ENCODE measurements at places on chromosomes 6 and 20.

- no peak for DNase-seq
Observed at GRCh38 chr20:9031991-9032390, 36.9 kb upstream of the PLCB4 start.

- DNase-seq: no peak
Observed at GRCh38 chr6:117502580-117502979, 20.1 kb downstream of the DCBLD1 start.

DNA sequence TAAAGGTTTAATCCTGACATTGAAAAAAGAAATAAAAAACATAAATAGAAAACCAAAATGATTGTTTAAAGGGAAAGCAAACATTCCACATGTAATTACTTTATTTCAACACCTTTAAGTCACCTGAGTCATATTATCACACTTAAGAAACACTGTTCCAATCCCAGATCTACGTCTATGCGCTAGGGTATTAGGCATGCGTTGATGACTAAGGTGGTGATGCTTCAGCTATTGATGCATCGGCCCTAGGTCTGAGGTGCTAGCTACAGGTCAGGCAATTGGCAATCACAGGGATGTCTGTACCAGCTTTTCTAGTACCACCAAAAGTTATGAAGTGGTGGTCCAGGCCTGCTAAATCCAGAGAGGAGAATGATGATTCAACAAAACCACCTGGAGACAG, 97.7 kb upstream of the BCLAF1 start:
- no peak for DNase-seq

GRCh38 chr20:34316196-34316814, 13.2 kb upstream of the AHCY start:
- DNase-seq: no peak

DNA sequence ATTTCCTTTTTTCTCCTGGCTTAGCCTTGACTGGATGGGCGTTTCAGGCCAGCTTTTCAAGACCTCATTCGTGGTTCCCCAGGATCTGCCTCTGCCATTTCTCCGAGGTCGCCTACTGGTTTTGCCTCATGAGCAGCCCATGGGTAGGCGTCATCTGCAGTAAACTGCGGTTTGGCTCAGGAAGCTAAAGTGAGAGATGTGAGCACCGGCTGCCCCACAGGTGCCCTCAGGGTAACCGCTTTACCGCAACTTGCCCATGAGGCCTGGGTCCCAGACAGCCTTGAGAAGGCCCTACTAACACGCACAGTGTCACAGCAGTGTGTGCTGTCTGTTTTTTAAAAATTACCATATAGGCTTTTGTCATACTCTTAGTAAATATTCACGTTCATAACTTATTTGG, 53.4 kb upstream of the TBXT start:
- DNase-seq: peak; percentile 10

- no peak for DNase-seq
Observed at GRCh38 chr6:83270971-83271719, 78.0 kb downstream of the RWDD2A start.

- DNase-seq: no peak
Observed at GRCh38 chr6:84027340-84028181, 6.0 kb upstream of the MRAP2 start.

DNA sequence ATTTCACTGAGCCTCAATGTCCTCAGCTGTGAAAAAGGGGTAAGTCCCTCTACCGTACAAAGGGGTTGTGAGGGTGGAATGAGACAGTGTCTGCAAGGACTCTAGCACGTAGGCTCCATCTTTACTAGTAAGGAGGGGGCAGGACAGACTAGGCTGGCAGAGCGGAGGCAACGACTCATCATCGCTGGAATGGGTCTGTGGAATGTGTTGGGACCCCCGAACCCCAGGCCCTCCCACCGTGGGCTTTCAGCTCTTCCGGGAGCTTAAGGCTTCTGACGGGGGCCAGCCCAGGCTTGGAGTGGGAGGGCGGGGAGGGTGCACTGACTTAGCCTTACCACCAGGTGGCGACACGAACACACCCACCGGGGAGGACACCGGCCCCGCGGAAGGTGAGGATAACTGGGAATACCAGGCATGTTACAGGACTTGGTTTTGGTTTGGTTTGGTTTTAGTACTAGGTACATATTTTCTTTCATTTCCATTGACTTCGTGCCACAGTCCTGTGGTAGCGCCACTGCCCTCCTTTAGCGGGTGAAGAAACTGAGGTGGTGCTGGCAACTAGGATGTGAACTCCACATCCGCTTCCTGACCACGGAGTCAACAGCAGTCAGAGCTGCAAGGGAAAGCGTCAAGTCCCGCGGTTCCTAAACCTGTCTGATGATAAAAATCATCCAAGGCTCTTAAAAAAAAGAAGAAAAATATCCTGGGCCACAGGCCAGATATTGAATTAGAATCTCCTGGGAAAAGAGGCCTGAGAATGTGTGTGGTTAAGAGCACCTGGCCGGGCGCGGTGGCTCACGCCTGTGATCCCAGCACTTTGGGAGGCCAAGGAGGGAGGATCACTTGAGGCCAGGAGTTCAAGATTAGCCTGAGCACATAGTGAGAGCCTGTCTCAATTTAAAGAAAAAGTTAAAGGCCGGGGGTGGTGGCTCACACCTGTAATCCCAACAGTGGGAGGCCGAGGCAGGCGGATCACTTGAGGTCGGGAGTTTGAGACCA, 10.3 kb upstream of the TULP1 start:
- DNase-seq: peak; percentile 49

DNA sequence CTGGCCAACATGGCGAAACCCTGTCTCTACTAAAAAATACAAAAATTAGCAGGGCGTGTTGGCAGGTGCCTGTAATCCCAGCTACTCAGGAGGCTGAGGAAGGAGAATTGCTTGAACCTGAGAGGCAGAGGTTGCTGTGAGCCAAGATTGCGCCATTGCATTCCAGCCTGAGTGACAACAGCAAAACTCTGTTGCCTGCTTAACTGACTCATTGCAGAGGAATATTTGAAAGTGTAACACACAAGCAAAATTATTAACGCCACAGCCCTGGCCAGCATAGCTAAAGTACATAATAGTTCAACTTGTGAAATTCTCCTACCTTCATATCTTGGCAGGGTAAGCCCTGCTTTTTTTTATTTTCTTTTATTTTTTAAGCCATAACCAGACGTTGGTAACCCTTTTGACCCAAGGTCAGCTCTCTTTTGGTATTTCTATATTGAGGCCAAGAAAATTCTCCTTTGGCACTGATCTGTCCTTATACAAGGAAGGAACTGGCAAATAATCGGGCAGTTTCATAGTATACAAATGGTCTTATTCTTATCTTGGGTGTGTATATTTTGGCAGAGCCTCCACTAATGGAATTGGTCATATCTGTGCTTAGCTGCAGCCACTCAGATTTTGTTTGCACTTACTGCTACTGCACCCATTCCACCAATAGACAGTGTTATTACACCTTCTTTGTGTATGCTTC, 4.0 kb upstream of the ADGRF5 start:
- DNase-seq: no peak

GRCh38 chr6:7157752-7158616, 50.2 kb downstream of the RREB1 start:
- DNase-seq: no peak

DNA sequence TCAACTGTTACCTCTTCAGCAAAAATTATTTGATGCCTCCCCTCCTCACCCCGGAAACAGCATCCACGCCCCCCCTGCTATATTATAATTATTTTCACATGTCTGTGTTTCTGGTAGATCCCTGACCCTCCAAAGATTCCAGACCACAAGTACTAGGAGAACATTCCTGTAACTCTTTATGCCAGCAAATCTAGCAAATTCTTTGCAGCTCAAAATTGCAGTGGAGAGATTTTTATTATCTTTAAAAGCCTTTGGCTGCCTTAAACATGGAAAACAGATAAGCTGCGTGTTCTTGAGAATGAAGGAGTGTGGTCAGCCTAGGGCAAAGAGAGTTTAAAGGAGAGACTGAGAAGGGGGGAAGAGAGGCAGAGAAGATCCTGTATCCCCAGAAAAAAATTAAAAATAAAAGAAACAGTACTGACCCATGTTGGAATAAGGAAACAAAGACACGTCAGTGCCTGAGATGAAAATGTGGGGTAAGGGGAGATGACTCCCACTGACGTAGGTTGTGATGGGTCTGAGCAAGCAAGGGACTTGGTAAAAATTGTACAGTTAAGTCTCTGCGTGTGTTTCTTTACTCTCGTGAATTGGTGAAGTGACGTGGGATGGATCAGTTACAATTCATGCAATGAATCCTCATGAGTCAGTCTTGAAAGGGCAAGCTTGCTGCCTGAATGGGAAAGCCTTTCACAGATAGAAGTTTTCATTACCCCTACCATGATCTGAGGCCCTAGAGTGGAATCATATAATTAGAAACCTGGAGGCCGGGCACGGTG, 8.3 kb downstream of the ID4 start:
- DNase-seq: no peak

DNA sequence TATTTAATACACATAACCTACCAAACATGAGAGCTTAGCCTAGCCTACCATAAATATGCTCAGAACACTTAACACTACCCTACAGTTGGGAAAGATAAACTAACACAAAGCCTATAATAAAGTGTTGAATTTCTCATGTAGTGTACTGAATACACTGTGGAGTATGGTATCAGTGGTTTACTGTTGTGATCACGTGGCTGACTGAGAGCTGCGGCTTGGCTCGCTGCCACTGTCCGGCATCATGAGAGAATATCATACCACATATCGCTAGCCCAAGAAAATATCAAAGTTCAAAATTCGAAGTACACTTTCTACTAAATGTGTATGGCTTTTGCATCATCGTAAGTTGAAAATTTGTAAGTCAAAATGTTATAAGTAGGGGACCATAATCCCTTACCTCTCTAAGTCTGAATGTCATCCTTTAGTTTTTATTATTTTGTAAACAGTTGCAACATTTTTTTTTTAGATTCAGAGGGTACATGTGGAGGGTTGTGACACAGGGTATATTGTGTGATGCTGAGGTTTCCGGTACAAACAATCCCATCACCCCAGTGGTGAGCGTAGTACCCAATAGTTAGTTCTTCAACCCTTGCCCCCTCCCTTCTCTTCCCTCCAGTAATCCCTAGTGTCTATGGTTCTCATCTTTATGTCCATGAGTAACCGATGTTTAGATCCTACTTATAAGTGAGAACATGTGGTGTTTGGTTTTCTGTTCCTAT, 14.6 kb upstream of the TAAR1 start:
- no peak for DNase-seq

- no peak for DNase-seq
Observed at GRCh38 chr6:2469428-2469827, 224.0 kb upstream of the GMDS start.

GRCh38 chr20:61830241-61830930, 235.3 kb downstream of the TAF4 start:
- DNase-seq: no peak

GRCh38 chr6:120383681-120384080, 950.6 kb downstream of the TBC1D32 start:
- no peak for DNase-seq

- DNase-seq: no peak
Observed at GRCh38 chr6:75166773-75167172, 39.1 kb downstream of the COL12A1 start.

- DNase-seq: no peak
Observed at GRCh38 chr20:44704551-44704971, 10.6 kb upstream of the CCN5 start.

- DNase-seq: peak; percentile 17
Observed at GRCh38 chr6:42136508-42137193, 5.8 kb downstream of the C6orf132 start.

DNA sequence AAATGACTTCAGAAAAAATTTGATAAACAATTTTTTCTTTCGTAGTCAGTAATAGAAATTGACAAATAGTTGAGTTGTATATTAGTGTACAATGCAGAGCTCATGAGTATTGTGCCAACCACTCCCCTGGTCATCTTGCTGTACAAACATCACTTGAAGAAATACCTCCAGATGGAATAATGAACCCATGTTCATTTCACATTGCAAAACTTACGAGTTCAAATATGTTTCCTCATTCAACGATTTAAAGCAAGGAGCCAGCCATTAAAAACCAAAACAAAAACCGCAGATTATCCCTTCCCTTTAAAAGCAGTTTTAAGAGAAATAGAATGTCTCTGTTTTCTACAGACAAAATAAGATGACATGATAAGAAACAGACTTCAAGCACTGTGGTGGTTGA, 62.5 kb downstream of the RALGAPA2 start:
- DNase-seq: no peak

DNA sequence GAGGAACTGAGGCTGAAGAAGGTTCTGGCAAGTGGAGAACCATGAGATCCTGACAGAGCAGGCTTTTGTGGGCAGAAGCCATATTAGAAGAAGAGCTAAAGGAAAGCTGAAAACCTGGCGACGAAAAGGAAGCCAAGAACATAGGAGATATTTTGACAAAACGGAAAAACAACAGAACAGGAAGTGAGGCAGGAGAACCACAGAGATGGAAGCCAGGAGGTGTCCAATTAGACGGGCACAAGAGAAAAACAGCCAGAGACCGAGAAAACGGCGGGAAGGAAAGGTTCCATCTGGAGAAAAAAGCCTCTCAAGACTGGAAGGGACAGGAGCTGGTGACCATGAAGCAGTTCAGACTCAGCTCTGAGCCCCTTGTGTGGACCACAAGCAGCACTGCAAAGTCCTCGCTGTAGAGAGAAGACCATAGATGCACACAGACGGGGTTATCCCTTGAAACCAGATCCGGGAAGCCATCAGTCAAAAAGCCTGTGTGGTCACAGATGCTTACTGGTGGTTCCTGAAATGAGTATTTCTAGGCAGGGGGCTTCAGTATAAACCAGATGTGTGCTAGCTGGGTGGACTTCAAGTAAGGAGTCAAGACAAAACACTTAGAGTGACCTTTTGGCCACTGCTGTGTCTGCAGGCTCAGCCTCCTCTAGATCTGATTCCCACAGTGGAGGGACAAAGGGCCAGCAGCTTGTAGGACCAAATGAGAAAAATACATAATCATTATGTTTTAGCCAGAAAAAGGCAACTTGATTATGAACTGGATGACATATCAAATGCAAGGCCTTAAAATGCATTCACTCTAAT, 30.7 kb downstream of the SSR1 start:
- no peak for DNase-seq

DNA sequence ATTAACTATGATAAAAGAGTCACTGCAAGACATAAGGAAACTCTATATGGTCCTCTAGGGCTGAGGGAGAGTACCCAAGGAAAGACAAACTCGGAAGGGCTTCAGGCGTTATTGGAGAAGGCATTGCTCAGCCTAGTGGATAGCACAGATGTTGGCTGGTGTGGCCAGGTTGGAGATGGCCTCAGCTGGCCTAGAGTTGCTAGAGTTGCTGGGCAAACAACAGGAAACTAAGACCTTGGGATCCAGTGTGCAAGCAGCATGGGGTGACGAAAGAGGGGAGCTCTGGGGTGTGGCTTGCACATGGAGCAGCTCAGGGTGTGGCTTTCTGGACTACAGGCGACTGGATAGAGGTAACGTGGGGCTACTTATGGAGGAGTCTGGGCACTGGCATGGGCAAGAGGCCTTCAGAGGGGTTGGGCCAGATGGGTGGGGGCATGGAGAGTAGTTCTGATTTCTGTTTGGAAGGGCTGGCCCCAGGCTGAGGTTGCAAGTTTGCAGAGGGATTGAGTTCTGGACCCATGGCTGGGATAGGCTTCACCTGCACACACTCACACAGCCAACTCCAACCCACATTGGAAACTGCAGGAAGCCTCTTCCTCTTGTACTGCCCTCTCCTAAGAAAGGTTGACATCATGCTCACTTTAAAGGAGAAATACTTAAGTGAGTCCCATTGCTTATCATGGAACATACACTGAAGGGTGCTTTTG, 5.2 kb upstream of the BPIFB6 start:
- DNase-seq: no peak

- DNase-seq: no peak
Observed at GRCh38 chr6:4021854-4022695, 56.9 kb downstream of the FAM217A start.

- DNase-seq: no peak
Observed at GRCh38 chr6:11357285-11357684, 124.8 kb upstream of the NEDD9 start.

- DNase-seq: peak; percentile 80
Observed at GRCh38 chr20:33663161-33664084, 1.3 kb downstream of the C20orf144 start.

Data from stimulated activated CD8-positive, alpha-beta memory T cell treated with anti-CD3 and anti-CD28 coated beads, Interleukin-15, amount 100 ng/mL, for 48 hours (primary cell).